Gastrocnemius medialis (tissue), 4 donors: ENCODE measurements at places on chromosomes 5 and 9.

GRCh38 chr9:95715868-95716435 lies 159.5 kb upstream of the ERCC6L2 start:
- H3K4me3 ChIP-seq: no peak overlapping the region
- no peaks in the 10 kb centered on the region for H3K27me3 ChIP-seq
- DNase-seq: no peak
- H3K27ac ChIP-seq: no peak overlapping the region
- H3K4me1 ChIP-seq: no peaks in the 10 kb centered on the region

- no peaks in the 10 kb centered on the region for H3K27me3 ChIP-seq
- no peak overlapping the region for H3K27ac ChIP-seq
- no peaks in the 10 kb centered on the region for H3K4me1 ChIP-seq
- DNase-seq: no peak
- H3K36me3 ChIP-seq: no peaks in the 10 kb centered on the region
- no peak overlapping the region for H3K4me3 ChIP-seq
Observed at GRCh38 chr5:89095341-89095740, 212.4 kb upstream of the MEF2C start.

- H3K27ac ChIP-seq: no peak overlapping the region
- no peak overlapping the region for H3K4me3 ChIP-seq
- H3K4me1 ChIP-seq: no peaks in the 10 kb centered on the region
- H3K27me3 ChIP-seq: no peaks in the 10 kb centered on the region
Observed at GRCh38 chr5:178869577-178869976, 9.8 kb downstream of the ZNF354B start.

- H3K4me3 ChIP-seq: no peak overlapping the region
- no peaks in the 10 kb centered on the region for H3K27me3 ChIP-seq
- no peak overlapping the region for H3K27ac ChIP-seq
- DNase-seq: no peak
- no peaks in the 10 kb centered on the region for H3K36me3 ChIP-seq
- no peaks in the 10 kb centered on the region for H3K4me1 ChIP-seq
Observed at GRCh38 chr9:19999491-20000057, 210.7 kb upstream of the SLC24A2 start.

DNA sequence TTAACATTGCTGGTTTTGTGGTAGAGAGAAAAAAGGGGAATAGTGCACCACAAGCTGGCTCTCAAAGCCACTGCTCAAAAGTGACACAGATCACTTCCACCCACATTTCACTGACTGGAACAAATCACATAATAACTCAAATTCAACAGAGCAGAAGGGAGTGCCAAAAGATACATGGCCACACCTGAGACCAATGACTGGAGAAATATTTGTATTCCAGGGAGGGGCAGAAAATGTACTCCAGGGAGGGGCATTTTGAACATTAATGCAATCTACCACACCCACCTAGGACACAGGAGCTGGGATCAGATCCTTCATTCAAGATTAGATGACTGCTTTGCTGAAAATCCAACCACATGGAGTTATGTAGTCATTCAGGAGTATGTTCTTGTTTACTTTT lies 44.8 kb upstream of the ALDOB start:
- no peaks in the 10 kb centered on the region for H3K36me3 ChIP-seq
- peaks cover 6% of the 10 kb centered on the region for H3K4me1 ChIP-seq
- no peak overlapping the region for H3K4me3 ChIP-seq
- H3K27ac ChIP-seq: no peak overlapping the region
- no peaks in the 10 kb centered on the region for H3K27me3 ChIP-seq
- DNase-seq: no peak

DNA sequence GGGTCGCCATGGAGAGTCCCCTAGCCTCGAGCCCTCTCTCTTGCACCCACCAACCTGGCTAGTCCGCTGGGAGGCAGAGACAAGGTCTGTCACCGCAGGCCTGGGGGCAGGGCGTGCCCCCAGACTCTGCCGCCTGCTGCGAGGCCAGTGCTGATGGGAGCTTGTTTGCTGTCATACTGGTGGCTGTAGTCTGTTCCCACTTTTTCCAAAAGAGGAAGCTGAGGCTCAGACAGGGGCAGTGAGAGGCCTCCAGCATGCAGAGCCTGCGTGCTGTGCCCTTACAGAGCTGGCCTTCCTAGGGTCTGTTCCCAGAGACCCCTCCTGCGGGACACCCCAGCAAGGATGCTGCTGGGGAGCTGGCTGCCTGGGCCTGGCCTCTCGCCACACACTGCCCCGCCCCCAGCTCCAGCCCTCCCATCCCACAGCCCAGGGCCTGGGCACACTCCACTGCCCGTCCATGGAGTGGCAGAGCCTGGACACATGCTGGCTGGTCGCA lies 21.0 kb upstream of the SUSD3 start:
- H3K4me1 ChIP-seq: no peaks in the 10 kb centered on the region
- DNase-seq: no peak
- H3K27me3 ChIP-seq: no peaks in the 10 kb centered on the region

GRCh38 chr5:173770637-173771036 lies 117.5 kb upstream of the CPEB4 start:
- peaks cover 18% of the 10 kb centered on the region for H3K4me1 ChIP-seq
- DNase-seq: no peak
- H3K27me3 ChIP-seq: no peaks in the 10 kb centered on the region
- no peak overlapping the region for H3K27ac ChIP-seq
- H3K4me3 ChIP-seq: no peak overlapping the region

GRCh38 chr9:81634915-81635516 lies 54.3 kb downstream of the TLE1 start:
- peaks cover 3% of the 10 kb centered on the region for H3K36me3 ChIP-seq
- no peak overlapping the region for H3K4me3 ChIP-seq
- DNase-seq: no peak
- H3K27ac ChIP-seq: no peak overlapping the region
